ENCODE measurements at places on chromosomes 12 and 14.

DNA sequence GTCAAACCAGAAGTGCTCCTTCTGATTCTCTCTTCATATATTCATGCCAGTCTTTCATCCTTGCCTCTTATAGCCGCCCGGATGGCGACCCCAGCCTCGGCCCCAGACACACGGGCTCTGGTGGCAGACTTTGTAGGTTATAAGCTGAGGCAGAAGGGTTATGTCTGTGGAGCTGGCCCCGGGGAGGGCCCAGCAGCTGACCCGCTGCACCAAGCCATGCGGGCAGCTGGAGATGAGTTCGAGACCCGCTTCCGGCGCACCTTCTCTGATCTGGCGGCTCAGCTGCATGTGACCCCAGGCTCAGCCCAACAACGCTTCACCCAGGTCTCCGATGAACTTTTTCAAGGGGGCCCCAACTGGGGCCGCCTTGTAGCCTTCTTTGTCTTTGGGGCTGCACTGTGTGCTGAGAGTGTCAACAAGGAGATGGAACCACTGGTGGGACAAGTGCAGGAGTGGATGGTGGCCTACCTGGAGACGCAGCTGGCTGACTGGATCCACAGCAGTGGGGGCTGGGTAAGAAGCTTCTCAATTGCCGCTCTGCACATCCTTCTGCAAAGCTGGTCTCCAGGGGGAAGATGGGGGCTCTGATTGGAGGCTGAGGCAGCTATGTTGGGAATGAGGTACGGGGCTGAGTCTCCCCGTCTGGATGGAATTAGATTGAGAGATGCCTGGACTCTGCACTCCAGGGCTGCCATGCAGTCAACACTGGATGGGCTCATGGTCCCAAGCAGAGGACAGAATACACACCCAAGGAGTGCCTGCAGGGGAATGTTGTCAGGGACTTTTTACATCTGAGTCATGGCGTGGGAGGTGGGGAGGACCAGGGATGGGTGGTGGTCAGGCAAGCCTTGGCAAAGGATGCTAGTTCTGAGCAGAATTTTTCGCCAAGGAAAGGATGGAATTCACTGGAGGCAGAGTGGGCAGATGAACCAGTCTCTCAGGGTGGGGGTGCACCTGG lies 1.3 kb downstream of the BCL2L2 start:
- DNase-seq = no peak

DNA sequence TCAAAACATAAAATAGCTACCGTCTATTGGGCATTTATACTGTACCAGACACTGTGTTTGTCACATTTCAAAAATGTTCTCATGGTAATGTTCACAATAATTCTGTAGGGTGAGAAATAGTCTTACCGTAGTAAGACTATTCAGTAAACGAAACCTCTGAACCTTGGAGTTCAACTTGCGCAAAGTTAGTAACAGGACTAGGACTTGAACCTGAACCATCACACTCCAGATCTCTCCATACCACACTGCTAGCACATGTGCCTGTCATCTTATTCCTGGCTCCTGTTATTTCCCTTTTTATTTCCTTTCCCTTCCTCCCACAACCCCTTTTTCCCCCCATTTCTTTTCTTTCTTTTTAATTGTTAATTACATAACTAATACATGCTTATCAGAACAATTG lies 65.4 kb downstream of the PLEKHA5 start:
- no peak for DNase-seq

DNA sequence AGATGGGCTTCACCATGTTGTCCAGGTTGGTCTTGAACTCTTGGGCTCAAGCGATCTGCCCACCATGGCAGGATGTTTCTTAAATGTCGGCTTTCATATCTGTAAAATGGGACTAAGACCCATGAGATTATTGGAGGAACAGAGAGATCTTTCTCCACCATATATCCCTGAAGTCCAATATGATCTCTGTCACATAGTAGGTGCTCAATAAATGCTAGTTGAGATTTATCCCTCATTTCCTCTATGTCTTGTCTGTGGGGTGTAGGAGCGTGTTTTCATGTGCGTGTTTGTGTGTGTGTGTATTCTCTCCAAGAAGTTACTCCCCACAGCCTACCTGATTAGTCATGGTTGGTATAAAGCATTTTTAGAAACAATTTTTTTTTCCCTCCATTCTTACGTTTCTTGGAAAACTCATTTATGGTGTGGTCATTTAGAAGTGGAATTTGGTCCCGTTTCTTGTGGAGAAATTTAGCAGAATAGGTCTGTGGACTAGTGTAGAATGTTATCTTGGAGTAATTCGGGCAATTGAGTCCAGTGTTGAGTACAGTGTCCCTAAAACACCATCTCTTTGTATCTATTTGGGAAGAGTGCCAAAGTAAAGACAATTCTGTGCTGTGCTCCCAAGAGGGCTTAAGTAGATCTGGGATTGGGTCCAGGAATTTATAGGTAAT lies 4.3 kb downstream of the STRAP start:
- no peak for DNase-seq

DNA sequence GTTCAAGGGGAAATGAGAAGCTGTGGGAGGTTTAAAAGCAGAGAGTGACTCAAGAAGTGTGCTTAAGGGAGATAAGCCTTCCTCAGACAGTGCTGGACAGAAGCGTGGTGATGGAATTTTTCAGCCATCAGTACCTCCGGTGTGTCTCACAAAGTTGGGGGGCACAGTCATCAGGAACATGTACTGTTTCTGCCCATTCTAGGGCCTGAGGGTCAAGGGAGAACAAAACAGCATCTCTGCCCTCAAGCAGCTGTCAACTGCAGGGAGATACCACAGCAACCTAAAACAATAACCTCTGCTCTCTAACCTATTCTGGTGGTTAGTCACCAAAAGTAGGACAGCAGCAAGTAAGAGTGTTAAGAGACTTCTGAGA lies 2.0 kb upstream of the STON2 start:
- no peak for DNase-seq

DNA sequence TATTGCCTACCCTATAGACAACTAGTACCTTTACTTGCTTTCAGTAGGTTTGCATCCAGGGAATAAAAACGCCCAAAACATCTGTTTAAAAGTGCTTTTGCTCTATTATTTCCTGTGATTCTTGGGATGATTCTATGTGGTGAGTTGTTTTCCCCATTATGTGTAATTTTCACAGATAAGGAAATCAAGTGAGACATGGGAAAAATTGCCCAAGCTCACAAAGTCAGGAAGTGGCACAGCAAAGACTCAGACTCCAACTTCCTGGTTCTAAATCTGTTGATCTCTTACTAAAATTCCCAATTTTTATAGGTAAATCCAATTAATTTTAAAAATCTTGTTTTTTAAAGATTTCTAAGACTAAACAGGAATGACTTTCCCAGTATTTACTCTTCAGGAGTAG lies 39.0 kb downstream of the NID2 start:
- no peak for DNase-seq

GRCh38 chr12:112159146-112159541 lies 33.8 kb downstream of the TRAFD1 start:
- no peak for DNase-seq

DNA sequence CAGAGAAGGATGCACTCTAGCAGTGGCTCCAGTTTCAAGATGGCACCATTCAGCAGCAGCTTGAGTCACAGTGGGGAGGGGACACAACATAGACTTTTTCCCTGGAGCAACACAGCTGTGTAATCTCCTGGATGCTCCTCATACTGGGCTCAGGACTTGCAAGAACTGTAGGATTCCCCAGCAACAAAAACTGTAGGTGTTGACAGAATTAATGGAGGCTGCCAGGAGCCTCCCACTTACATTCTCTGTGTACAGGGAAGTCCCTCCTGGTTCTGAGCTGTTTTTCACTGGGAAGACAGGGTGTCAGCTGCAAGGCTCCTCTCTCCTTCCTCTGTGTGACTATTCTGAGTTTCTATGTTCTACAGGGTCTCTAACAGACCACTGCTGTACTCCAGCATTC lies 217.9 kb downstream of the KIF21A start:
- no peak for DNase-seq

- DNase-seq = no peak
Measured at GRCh38 chr12:53754188-53754585, 2.4 kb upstream of the CISTR start.

DNA sequence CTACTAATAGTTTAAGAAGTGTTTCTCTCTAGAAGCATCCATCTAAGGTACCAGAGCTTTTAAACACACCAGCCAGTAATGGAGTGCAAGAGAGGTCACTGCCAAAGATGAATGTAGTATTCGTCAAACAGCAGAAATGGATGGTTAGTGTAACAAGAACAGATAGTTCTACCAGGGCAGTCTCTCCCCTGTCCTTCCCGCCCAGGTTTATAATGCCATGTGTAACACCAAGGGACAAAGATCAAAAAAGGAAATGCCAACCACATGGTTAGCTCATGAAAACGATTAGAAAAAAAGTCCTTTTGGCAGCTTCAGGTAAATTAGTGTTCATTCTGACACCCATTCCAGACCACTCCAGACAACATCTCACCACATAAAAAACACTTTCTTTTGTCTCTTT lies 100.9 kb downstream of the RPS29 start:
- DNase-seq = no peak

DNA sequence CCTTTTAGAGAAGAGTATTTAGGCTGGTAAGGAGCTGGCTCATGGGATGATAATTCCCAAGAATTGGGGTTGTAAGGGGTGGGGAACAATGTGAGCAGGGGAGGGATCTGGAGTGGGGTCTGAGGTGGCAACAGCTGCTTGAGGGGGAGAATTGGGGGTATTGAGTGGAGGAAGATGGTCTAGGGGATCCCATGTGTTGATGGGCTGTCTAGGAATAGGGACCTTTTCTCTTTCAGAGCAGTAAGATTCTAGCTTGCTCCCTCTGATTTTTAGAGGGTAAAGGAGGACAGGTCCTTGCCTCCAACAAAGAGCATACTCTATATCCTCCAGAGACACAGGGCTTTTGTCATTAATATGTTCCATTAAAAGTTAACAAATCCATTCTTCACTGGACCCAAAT lies 22.4 kb downstream of the CLEC2A start:
- DNase-seq = no peak

DNA sequence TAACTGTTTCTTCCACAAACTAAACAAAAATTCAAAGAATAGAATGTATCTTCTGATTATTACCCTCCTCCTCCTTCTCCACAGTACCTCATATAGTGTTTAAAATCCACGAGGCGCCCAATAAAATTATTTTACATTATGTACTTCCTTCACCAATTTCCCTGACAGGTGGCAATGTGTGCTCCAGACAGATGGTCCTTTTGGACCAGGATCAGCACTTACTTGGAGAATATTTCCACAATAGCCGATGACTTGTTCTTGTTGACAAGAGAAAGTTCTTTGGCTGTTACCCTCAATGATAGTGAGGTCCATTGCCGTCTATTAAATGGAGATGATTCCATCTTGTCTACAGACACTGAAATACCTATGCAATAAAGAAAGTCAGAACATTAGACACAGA lies 34.9 kb downstream of the LIMA1 start:
- DNase-seq = no peak

- no peak for DNase-seq
Measured at GRCh38 chr12:54759751-54760150, 94.6 kb upstream of the MUCL1 start.

DNA sequence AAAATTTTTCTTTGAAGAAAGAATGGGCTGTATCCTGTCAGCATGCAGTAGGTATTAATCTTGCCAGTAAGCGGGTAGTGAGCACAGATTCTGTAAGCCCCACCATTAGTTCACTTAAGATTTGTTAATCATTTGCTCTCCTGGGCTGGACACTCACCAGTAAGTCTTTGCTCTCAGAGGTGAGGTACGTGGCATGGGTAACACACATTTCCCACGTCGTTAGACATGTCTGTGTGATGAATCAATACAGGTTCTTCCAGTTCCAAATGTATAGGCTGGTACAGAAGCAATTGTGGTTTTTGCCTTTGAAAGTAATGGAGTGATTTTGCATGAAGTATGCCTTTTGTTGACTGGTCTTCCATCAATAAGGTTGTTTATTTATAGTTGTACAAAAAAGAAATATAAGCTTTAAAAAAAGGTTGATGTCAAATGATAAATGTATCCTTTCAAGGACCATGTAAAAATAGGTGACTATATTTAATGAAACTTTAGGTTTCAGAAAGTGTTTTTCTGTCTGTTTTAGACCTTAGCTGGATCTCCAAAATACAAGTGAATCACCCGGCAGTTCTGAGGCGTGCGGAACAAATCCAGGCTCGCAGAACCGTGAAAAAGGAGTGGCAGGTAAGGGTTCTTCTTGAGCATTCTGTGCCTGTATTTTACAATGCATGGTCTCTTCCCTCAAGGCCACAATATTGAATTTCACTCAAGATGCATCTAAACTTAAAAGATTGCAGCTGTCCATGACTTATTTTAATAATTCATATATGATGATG lies 45.5 kb downstream of the DERA start:
- no peak for DNase-seq

- DNase-seq = no peak
Measured at GRCh38 chr14:60196291-60196690, 31.1 kb upstream of the DHRS7 start.

DNA sequence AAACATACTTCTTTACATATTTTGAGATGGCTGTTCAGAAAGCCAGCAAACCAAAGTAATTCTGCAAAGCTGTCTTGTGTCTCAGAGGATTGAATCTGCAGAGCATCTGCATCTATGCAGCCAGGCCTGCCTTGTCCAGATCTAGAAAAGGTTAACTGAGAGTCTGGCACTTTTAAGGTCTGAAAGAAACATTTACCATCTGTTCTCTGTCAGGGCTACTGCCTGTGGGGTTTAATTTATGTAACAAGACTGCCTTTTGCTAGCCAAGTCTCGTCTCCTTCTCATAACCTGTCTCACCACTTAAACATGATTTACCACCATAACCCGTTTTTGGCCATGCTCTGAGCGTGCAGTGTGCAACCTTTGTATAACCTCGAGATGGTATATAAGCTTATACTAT lies 194.2 kb downstream of the SYT10 start:
- DNase-seq = no peak
